NCI-H1694 (cell line): ENCODE measurements at places on chromosomes 12 and 14.

GRCh38 chr12:91852634-91853033 is 293.0 kb downstream of the BTG1 start:
- no peak for DNase-seq

GRCh38 chr12:100077367-100077766 is 65.3 kb downstream of the BLTP3B start:
- DNase-seq: no peak

DNA sequence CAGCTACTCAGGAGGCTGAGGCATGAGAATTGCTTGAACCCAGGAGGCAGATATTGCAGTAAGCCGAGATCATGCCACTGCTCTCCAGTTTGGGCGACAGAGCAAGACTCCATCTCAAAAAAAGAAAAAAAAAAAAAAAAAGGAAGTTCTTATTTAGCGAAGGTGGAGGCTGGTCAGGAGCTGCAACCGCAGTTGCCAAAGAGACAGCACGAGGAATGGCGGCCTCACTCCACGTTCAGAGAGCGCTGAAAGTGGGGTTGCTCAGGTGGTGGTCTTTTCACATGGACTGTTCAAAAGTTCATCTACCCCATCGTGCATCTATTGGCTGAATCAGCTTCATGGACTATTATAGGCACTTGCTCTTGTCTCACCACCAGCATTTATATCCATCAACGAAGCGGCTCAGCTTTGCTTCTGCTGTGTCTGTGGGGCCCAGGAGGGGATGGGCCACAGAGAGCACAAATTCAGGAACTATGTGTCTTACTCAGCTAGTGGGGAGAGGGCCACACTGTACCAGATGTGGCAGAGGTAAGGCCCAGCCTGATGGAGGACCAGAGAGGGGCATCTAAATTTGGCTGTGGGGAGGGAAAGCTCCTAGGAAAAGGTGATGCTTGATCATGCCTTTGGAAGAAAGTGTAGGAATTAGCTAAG is 27.3 kb downstream of the SLC25A47 start:
- no peak for DNase-seq

GRCh38 chr14:65238456-65238855 is 136.1 kb upstream of the MAX start:
- no peak for DNase-seq

DNA sequence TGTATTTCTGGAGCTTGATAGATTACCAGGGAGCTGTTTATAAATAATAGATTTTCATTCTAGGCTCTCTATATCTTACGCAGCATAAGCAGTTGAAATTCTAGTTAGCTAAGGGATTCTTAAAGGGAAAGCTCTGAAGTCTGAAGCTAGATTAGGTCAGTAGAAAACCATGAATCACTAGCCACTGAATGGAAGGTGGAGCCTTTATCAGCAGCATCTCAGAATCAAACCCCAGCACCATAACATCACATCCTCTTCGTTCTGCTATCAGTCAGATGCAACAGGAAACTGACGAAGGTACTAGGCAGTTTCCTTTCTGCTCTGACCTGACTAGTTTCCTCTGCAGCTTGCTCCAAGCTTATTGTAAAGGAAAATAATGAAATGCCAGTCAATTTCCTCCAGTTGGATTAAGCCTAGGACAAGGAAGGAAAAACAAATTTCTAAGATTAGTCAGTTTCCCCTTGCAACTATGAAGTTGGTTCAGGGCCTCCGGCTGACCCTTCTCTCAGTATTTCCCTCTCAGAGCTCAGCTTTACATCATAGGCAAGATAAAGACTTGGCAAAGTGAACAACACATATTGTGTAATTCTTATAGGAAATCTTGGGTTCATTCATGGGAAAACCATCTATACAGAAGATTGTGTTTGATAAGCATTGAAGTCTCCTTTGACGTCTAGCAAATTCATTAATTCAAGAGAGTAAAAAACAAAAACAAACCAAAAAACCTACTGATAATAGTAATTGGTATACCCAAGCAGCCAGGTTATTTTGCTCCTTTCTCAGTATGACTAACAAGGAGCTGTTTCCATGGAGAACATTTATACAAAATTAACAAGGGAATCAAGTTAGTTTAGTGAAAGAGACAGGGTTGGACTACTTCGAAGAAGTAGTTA is 43.4 kb upstream of the CFAP54 start:
- no peak for DNase-seq

DNA sequence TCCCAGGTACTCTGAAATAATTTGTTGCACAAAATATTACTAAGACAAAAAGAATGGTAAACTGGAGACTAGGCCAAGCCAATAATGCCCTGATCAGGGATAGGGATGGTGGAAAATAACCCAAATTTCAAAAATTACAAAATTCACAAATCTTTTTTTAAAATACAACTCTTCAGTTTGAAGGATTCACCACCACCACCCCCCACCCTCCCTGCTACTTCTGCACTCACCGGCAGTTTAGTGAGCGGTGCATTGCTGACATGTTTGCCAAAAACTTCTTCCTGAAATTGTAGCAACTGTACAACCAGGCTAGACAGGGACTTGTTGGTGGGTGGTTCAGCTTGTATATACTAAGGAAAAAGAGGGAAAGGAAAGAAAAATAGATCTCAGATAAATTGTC is 2.3 kb downstream of the SMARCC2 start:
- DNase-seq: no peak

- no peak for DNase-seq
These were observed 3.2 kb downstream of the USP44 start for GRCh38 chr12:95548056-95548538.

DNA sequence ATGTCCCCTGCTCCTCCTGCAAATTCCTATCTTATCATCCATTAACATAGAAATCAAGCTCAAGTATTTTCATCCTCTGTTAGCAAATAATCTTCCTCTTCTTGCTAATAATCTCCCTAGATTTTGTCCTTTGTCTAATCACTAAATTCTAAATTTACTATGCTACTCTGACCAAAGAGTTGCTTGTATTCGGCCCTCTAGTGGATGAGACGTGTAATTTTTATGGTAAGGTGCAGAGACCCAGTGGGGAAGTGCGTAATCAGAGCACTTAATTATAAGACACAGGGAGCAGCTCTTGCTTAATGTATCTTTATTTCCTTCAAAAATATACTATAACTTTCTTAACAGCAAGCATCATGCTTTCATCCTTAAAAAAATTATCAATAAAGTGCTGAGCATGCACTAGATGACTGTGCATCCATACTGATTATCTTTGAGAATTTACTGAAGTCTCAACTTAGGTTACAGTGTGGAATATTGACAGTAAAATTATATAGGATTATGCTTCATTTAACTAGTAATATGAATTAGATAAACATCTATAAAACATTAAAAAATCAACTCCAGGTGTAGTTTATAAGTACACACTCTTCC is 212.6 kb downstream of the SLC16A7 start:
- DNase-seq: peak; percentile 9

GRCh38 chr12:122437656-122438121 is 15.2 kb upstream of the CLIP1 start:
- peak; percentile 95 for DNase-seq

GRCh38 chr12:32457251-32458025 is 58.1 kb downstream of the FGD4 start:
- no peak for DNase-seq

GRCh38 chr12:513446-513845 is 53.7 kb downstream of the B4GALNT3 start:
- no peak for DNase-seq

DNA sequence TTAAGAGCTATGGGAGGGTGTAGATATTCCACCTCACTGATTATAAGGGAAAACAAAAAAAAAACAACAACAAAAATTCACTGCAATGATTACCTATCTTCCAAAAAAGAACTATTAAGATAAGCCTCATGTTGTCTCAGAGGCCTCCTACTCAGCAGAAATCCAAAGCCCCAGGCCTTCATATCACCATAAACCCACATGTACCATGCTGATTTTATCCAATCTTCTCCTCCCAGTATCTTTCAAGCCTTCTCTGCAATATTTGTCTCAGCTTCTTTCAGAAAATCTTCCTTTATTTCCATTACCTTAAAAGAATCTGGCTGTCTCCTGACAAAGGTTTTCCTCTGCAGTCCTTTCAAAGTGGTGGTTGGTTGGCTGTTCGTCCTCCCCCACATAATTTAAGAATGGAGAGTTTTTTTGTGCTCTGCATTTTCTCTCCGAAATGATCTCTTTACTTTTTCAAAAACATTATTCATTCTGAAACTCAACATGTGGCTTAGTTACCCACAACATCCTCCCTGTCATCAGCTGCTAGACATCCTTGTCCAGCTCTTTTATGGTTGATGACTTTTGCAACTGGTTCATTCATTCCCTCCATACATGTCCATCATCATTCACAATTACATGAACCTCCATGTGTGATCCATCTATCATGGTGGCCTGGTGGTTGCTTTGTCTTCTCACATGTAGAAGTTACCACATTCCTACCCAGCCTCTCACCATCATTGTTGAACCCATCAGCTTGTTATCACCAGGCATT is 2.9 kb upstream of the EPYC start:
- no peak for DNase-seq

DNA sequence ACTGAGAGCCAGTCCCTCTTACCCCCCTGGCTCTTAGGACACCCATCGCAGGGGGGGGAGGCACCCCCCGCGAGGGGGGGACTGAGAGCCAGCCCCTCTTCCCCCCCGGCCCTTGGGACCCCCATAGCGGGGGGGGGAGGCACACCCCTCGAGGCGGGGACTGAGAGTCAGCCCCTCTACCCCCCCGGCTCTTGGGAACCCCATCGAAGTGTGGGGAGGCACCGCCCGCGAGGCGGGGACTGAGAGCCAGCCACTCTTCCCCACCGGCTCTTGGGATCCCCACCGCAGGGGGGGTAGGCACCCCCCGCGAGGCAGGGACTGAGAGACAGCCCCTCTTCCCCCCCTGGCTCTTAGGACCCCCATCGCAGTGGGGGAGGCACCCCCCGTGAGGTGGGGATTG is 48.8 kb downstream of the DDX11 start:
- DNase-seq: no peak

DNA sequence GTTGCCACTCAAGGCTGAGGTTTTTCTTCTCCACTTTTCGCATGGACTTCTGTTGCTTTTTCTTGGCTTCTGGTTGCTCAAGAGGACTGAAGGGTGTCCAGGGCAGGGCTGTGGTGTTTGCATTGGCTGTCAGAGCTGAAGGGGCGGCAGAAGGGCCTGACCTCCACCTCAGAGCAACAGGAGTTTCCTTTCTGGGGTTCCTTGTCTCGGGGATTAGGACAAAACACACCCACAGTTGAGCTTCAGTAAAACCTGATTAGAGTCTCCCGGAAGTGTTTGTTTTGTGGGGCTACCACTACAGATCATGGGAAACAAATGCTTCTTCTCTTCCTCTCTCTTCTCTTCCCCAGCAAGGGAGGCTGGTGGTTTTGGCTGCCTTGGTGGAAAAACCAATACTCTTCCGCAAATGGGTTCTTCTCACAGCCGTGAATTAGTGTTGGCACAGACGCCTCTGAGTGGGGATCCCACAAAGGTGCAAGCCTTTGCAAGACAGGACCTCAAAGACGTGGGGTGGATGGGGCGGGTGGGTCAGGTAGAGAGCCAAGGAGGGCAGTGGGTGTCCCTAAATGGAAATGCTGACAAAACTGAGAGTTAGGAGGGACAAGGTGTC is 317.7 kb upstream of the TBX3 start:
- no peak for DNase-seq

DNA sequence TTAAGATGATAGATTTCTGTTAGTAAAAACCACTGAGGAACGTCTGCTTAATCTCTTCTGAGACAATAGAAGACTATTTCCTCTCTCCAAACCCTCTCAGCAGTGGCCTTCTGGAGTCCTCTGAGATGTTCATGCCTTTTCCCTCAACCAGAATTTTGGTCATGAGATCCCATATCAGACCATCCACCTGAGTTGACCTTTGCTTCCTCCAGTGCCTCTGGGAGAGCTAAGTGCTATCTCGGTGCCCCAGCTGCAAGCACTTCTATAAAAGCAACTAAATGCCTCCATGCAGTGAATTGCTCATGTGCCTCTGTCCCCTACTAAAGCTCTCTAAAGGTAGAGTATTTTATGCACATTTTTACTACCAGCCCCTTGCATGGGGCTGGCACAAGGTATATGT is 172.8 kb upstream of the BCL2L14 start:
- DNase-seq: no peak

- no peak for DNase-seq
These were observed 159.3 kb downstream of the SLC2A13 start for GRCh38 chr12:39946361-39947280.

DNA sequence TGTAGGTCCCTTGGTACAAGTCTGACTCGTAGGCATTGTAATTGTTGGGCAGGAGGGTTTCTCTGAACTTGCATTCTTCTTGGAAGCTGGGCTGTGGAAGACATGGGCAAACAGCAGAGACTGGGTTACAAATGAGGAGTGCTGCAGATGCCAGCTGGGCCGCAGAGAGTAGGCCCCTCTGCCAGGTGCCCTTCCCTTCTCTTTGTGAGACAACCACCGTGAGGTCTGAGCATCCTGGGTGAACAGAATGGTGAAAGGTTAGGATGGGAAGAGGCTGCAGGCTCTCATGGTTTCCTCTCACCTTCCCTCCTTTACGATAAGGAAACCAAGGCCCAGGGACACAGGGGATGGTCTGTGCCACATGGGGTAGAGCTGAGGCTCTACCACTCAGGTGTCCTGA is 11.3 kb downstream of the FGF6 start:
- DNase-seq: no peak

DNA sequence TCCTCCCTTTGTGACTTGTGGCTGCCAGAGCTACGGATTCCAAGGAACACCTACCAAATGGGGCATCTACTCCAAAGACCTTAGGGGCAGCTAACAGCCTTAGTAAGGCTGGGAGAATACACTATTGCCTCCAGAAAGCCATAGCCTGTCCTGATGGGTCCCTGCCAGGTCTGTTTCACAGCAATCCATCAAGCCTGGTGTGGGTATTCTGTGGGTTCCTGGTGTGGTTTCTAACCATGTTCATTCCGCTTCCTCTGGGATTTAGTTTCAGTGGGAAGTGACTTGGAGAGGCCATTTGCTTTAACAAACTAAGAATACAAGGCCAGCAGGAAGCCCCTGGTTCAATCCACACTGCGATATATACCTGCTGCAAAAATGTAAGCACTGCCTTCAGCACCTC is 220.5 kb downstream of the FOXN3 start:
- DNase-seq: no peak

DNA sequence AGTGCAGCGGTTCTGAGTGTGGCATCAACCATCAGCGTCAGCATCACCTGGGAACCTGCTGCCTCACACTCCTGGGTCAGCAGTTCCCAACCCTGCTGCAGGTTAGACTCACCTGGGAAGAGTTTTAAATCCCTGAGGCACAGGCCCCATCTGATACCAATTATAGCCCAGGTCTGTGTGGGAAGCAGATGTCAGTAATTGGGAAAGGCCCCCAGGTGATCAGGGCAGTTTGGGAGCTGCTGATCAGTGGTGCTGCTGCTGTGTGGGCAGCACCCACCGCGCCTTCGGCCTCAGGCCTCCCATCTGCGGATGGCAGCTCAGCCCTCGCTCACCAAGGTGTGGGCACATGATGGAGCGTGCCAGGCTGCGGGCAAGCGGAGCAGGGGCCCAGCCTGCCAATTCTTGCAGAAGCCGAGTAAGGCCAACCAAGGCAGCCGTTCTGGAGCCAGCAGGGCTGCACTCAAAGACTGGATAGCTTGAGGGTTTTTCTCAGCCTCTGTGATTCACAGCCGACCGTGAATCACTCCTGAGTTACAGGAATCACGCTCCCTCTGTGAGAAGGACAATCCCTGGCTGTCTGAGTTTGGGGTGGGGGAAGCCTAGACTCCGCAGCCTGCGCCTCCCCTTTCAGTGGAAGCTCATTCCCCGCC is 155.6 kb upstream of the SFSWAP start:
- no peak for DNase-seq

GRCh38 chr12:69649529-69649928 is 38.8 kb upstream of the LRRC10 start:
- no peak for DNase-seq

GRCh38 chr12:53928054-53928835 is 10.4 kb upstream of the HOXC13 start:
- DNase-seq: no peak
